ENCODE measurements at places on chromosomes 2 and 18. TPM values are rescaled to one million over a fixed set of nuclear protein-coding genes. Genes with fewer than 3 reads are reported as not detected.

DNA sequence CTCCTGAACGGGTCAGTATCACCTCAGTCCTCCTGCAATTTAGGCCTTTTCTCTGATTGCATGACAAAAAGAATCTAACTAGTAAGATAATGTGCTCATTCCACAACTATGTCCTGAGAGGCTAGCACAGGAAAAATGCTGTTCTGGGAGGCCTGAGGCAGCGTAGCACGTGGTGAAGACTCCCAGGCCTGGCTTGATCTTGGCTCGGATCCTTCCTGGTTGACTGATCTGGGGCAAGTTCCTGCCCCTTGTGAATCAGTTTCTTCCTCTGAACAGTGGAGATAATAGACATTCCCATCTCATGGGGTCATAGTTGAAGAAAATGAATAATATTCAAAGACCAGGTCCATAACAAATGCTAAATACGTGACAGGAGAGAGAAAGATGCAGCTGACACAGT, 12.3 kb downstream of the FBLN7 start:
- peak; percentile 29 for DNase-seq

DNA sequence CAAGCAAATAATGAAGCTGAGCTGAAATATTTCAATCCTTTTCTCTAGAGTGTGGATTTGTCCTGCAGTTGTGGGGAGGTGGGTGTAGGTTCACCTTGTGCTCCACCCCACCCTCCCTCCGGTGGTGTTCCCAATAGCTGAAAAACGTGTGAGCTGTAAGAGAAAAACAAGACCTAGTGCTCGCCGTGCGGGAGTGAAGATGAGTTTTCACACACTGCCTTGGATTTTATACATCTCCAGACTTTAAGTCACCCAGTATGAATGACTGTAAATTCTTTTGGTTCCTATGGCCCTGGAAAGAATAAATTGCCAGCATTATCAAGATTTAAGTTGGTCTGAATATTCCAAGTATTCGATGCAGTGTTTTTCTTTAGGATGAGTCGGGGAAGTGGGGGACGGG, 1.9 kb upstream of the SOX11 start:
- no peak for DNase-seq

Gene NHEJ1
- total RNA-seq = 8.7 TPM

Gene DSG4
- total RNA-seq = not detected

Gene CROCC2
- total RNA-seq = 0.09 TPM

DNA sequence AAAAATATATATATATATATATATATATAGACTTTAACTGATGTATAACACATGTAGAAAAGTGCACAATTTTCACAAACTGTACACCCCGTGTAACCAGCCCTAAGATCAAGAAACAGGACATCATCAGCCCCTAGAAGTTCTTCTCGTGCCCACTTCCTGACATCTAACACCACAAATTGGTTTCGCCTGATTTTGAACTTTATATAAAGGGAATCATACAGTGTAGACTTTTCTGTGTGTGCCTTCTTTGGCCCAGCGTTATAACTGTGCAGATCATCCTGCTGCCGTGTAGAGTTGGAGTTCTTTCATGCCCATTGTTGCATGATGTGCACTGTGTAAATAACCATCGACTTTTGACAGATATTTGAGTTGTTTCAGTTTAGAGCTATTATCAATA, 41.0 kb downstream of the SMAD7 start:
- no peak for DNase-seq

Gene SLC4A5
- total RNA-seq = 4.7 TPM

GRCh38 chr2:64667535-64667934, 13.8 kb upstream of the SERTAD2 start:
- DNase-seq = no peak

GRCh38 chr2:220708366-220708765, 863.7 kb downstream of the EPHA4 start:
- DNase-seq = no peak

GRCh38 chr2:161676902-161677496, 52.8 kb downstream of the SLC4A10 start:
- DNase-seq = no peak

GRCh38 chr2:134460583-134460998, 206.7 kb downstream of the MGAT5 start:
- DNase-seq = peak; percentile 62

DNA sequence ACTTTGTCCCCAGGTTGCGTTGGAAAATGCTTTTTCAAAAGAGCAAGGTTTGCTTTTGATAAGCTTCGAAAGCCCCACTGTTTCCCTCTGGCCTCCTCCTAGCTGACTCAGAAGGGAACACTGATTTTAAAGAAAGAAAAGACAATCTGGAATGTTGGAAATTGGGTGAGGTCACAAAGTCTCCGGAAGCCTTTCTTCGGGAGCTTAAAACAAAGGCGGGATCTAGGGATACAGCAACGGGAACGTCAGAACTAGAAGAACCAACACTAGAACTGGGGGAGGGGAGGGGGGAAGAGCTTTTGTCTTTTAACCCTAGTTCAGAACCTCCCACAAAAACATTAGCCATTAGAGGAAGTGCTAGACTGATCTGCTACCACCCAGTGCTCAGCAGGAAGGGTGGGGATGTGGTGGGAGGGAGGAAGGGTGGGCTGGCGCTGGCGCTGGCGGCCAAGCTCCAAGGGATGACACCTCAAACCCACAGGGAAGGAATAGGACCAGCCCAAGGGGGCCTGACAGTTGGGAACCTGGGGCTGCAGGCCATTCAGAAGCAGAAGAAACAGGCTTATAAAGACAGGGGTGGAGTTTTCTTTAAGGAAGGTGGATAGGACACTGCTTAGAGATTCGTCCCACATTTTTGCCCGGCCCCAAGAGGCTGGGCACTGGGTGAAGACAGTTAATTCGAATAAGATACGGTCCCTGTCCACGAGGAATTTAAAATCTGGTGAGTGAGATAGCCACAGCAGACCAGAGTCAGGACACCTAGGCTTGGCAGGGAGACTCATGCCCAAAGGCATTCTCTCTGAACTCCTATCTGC, 1.7 kb downstream of the TMSB10 start:
- peak; percentile 73 for DNase-seq

DNA sequence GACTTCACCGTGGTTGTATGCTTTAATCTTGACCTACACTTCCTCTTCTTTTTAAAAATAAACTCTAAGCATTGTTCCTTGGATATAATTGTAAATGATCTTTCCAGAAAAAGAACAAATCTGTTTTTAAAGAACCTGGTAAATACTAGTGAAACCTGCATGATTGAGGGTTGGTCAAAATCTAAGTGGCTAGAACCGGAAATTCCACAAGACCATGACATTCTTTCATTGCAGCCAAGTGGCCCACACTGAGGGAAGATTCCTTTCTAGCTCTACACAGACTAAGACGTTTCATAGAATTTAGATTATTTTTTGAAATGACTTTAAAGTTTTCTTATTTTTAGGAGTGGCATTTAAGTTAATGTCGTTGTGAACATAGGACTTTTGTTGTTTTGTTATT, 356.7 kb downstream of the NYAP2 start:
- no peak for DNase-seq

Gene ABCG5
- total RNA-seq = 3.1 TPM

DNA sequence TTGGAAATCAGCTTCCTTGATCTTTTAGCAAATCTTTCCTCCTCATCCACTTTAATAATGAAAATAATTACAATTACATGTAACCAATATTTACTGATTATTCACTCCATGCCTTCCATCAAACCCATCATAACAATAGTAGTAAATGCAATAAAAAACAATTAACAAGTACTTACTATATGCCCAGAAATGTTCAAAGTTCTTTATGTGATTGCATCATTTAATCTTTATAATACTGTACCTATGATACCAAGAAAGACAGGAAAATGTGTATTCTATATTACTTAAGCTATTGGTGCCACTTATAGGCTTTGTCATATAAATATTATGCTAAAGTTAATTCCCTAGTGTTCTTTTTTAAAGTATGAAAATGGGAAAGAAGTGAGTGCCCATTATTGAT, 210.2 kb upstream of the PKDCC start:
- DNase-seq = no peak

Gene ALPI
- 1.0 TPM for total RNA-seq

DNA sequence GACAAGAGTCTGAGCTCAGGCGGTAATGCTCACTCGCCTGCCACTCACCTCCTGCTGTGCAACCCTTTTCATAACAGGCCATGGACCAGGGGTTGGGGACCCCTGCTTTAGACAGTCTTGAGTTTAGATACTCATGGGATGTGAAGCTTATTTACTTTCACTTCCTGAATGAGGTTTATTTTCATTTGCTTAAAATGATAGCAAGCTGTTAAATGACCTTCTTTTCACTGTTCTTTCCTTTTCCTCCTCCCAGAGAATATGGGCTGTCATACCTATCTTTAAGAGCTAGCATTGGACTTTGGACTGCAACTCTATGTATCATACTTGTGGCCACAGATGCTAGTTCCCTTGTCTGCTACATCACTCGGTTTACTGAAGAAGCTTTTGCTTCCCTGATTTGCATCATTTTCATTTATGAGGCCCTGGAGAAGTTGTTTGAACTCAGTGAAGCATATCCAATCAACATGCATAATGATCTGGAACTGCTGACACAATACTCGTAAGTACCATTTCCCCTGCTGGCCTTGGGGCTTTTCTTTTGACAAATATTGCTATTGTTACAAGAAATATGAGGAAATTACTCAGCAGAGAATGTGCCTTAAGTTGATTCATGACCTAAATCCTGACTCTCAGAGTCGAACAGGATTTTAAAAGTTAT, 168.5 kb downstream of the DPP4 start:
- DNase-seq = no peak

- no peak for DNase-seq
Observed at GRCh38 chr2:158101384-158101926, at the start of gene UPP2. TSS of gene UPP2 (plus strand) at chr2:158101876. CDS start at chr2:158102064, 188 bp downstream.

Gene CXCR1
- total RNA-seq = not detected

Gene ASB18
- total RNA-seq = not detected

GRCh38 chr18:63192885-63193349, 126.7 kb downstream of the BCL2 start:
- no peak for DNase-seq

GRCh38 chr2:138712212-138712979, 67.8 kb downstream of the NXPH2 start:
- no peak for DNase-seq

- peak; percentile 82 for DNase-seq
Observed at GRCh38 chr18:712401-713134, at the start of gene ENOSF1. TSS of gene ENOSF1 (minus strand) at chr18:712630. CDS start at chr18:712587, 43 bp downstream.

DNA sequence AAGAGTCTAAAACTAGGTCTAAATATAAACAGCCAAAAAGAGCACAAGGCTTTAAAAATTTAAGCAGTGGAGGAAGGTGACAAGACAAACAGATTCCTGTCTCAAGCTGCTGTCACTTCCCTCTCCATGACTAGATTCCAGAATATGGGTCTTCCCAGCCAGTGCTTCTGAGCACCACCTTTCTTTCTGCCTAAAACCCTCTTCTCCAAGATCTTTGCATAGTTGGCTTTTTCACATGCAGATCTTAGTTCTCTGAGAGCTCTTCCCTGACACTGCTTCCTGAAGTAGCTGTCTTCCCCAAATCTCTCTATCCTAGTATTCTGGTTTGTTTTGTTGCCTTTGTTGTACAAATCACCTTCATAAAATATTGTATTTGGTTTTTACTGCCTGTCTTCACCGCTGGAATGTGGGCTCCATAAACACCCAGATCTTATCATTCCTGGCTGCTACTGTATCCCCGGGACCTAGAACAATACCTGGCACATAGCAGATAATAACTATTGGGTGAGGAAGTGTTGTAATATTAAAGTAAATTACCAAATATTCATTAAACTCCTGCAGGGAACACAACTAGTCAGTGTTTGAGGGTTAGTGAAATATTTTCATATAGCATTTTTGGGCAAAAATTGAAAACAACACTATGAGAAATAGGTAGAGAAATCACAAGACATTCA, 150.2 kb downstream of the CCDC85A start:
- no peak for DNase-seq

DNA sequence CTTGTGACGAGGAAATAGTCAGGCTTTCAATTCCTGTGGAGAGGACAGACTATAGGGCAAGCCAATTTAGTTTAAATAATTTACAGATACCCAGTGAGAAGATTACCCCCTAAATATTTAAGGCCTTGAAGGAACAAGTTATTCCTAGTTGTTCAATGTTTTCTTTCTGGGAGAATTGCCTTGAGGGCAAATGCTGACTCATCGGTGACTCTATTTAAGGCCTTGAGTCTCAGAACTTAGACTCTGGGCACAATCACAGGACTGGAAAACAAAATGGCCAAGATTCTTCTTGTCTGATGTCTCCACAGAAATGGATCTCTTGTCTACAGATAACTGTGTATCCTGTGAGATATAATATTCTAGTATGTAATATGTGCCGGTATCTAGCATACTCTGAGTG, 467.1 kb downstream of the SUCLG1 start:
- DNase-seq = no peak

DNA sequence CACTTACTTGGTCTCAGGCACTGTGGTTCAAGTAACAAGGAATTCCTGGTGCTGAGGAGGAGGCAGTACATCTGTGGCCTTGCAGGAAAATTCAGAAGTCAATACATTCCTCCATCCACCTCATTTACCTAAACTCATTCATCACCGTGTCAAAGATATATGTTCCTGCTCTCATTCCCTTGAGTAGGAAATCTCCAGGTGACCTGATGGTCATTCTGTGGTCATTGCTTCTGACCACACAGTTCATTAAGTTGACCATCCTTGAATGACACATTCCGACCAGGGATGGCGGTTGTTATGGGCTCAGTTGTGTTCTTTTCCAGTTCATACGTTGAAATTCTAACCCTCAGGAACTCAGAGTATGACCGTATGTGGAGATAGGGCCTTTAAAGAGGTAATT, 2.1 kb upstream of the STK17B start:
- no peak for DNase-seq

- DNase-seq = no peak
Observed at GRCh38 chr18:11268741-11269233, 119.4 kb upstream of the PIEZO2 start.

DNA sequence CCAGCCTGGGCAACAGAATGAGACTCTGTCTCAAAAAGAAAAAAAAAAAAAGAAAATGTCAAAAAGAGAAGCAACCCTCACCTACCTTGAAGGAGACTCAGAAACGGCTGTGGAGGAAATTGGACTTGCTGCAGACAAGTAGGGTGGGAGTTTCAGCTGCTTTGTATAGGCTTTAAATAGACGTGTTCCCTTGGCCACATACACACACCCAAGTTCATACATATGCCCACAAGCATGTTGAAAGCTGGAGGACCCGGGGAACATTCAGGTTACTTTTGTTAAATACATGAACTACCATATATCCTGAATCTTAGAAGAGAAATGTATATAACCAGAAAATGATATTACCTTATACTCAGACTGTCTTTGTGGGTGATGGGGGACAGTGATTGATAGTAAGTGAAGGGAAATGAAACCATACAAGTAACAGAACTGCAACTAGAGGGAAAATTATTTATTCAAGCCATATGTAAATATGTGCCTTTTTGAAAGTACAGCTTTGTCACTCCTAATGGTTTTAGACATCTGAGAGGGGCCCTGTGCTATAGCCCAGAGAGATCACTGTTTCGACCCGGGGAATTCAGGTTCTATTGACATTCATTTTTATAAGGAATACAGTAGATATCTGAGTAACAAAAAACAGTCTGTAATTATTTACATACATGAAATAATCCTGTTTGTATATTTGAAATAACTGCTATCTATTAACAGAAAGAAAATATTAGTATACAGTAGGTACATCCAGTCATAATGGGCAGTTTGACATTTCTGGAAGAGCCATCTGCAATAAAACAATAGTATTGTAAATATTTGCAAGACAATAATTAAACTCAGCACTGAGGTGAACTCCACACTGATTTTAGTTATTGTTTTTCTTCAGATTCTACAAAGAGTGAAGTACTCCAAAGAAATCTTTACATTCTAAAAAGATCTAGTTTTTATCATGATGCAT, 48.0 kb upstream of the TGIF1 start:
- DNase-seq = no peak
